Suprapubic skin (tissue), 4 donors: ENCODE measurements at places on chromosomes 16 and 17. TPM values are rescaled to one million over a fixed set of nuclear protein-coding genes. Genes with fewer than 3 reads are reported as not detected.

DNA sequence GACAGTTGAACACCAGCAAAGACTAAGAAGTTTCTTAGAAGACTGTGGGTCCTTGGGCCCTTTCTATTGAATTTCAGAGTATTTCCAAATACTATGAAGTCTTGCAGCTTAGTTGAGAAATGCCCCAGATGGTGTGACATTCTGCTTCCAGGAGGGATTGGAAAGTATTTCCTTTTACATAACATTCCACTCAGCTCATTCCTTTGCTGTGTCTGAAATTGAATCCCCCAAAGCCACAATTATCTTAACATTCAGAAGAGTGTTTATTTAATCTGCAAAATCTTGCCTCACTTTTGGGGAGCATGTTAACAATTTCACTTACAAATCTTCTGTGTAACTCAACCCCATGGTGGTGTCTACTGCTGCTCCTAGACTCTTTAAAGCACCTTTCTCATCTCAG lies 307.7 kb downstream of the WWOX start:
- no peak for DNase-seq

DNA sequence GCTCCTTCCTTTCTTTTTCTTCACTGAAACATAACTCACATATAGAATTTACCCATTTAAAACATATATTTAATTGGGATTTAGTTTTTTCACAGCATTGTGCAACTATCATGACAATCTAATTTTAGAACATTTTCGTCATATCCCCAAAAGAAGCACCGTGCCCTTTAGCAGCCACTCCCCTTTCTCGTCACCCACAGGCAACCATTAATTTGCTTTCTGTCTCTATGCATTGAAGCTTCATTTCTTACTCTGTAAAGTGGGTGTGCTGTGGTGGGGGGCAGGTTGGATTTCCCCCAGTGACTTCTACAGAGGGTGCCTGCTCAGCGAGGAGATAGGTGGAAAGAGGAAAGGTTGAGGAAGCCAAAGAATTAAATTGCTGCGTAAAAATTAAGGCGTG lies 35.8 kb downstream of the MRC2 start:
- DNase-seq, result no peak

DNA sequence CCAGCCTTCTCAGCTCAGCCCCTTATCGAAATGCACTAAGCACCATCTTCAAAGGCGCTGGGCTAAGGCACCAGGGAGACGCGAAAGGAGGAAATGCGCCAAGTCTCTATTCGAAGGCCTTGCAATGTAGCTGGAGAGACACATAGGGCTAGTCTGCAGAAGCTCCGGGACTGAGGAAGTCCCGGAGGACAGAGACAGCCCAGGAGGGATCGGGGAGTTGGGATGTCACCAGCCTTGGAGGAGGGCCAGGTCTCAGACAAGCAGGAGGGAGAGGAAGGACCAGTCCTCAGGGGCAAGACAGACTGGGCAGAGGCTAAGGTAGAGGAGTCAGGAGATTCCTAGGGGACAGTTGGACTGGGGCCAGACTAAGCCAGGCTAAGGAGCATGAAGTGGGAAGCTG lies 8.5 kb downstream of the C17orf100 start:
- DNase-seq, result no peak

DNA sequence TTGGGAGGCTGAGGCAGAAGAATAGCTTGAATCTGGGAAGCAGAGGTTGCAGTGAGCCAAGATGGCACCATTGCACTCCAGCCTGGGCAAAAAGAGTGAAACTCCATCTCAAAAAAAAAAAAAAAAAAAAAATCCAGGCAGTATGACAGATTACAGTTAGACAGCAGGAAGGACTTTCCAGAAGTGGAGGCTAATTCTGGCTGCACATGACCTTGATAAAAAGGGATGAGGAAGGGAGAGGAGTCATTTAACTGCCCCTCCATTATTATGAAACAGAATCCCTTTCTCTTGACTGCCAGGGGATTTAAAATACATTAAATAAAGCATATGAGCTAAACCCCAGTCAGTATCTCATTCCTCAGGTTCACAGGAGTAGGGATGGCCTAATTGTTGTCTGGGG lies 1.8 kb upstream of the ARHGAP23 start:
- no peak for DNase-seq

DNA sequence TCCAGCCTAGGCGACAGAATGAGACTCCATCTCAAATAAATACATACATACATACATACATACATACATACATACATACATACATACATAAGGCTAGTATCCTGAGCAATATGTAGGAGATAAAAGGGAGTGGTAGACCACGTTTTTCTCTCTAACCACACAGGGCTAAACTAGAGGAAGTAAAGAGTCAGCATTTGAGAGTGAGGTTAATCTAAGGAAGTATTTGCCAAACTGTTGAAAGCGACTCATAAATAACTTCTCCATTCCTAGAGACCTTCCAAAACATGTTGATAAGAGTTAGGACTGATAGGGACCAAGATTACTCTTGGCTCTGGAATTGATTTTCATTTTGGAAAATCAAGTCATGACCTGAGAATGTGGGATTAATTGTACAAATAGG lies 68.9 kb downstream of the NEUROD2 start:
- DNase-seq, result no peak

DNA sequence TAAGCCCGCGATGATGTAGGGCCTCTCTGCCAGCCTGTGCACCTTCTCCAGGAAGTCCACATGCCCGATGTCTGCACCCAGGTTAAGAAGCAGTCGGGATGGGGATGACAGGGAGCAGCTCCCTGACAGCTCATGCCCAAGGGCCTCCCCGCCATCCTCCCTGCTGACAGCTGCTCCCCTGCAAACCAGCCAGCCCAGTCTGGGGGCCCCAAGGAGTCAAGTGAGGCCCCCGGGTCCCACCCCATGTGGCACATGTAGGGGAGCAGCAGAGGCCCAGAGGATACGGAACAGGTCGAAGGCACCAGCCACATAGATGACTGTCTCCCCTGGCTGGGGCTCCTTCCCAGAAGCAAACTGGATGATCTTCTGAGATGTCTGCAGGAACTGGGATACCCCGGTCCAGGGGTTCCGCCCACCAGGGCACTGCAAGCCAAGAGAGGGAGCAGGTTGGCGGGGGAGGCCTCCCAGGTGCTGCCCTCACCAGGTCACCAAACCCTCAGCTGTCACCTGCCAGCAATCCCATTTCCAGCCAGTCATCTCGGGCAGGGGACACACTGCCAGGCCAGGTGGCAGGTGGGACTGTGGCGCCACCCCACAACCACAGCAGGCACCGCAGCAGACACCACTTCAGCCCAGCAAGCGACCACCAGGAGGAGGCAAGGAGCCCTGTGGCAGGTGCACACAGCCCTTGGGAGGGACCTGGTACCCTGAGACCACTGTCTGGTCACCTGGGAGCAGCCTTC lies 4.6 kb downstream of the PCYT2 start:
- DNase-seq, result no peak

GRCh38 chr17:27651411-27652345 lies 20.7 kb downstream of the LGALS9 start:
- no peak for DNase-seq

GRCh38 chr17:31453896-31454295 lies 62.4 kb downstream of the RAB11FIP4 start:
- DNase-seq, result no peak

- DNase-seq, result no peak
Observed at GRCh38 chr16:20075243-20075642, 1.6 kb upstream of the GPR139 start.

DNA sequence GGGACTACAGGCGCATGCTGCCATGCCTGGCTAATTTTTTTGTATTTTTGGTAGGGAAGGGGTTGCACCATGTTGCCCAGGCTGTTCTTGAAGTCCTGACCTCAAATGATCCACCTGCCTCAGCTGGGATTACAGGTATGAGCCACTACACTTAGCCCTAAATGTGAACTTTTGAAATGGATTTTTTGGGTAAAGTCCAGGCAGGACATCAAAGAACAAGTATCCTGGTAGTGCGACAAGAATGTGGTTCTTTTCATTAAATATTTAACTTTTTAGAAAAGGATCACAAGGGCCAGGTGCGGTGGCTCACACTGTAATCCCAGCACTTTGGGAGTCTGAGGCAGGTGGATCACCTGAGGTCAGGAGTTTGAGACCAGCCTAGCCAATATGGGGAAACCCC lies 15.3 kb upstream of the NBR1 start:
- DNase-seq, result no peak

DNA sequence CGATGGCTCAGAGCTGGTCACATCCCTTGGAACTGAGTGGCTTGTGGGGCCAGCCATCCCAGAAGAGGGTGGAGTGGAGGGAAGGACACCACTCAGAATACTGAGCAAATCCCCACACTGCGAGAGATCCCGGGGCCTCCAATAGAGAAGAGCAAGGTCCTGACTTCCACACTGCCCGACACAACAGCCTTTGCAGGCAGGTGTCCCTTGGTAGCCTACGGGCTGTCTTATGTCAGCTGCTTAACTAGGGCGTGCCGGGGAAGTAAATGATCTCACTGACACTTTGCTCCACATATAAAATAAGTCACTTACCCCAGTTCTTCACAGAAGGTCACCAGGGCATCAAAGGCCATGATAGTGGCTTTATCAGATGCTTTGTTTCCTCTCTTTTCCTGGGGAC lies 16.1 kb downstream of the RECQL5 start:
- no peak for DNase-seq

DNA sequence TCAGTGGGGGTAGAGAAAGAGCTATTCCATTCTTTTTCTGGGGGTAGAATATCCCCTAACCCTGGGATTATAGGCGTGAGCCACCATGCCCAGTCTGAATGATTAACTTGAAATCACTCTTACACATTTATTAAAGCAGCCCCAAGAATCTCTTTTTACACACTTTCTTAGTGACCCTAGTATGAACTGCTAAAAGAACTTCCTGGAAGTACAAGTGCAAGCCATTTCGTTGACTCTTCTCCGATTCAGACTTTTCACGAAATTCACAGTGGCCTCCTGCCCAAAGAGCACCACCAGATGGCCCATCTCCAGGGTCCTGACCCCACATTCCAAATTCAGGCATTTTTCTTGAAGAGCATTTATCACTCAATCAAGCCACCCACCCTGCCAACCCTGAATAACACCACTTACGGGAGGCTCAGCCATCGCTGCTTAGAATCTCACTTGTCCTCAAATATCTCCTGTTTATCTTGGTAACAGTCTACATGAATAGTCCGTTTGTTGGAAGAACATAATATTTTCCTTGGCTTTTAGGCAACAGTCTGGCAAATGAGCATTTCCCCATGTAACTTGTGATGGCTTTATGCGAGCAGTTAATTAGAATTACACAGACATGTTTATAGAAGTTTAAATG lies 28.0 kb downstream of the ZNF423 start:
- DNase-seq, result no peak

DNA sequence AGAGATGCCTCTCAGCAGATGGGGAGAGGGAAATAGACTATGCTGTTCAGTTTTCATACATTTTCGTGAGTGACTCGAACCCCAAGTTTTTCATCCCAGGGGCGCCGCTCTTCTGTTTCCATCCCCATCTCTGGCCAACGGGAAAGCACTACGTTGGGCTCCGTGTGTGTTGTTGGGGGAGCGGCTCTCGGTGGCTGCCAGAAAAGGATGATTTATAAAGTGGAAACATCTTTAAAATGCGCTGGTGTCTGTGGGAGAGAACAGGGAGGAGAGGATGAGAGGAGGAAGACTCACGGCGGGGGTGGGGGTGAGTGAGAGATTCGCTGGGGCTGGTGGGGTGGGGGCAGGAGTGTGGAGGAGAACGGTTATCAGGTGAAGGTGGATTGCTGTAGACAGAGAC lies 5.8 kb downstream of the TBX4 start:
- no peak for DNase-seq

GRCh38 chr16:10408824-10409381 lies 23.0 kb downstream of the ATF7IP2 start:
- no peak for DNase-seq

DNA sequence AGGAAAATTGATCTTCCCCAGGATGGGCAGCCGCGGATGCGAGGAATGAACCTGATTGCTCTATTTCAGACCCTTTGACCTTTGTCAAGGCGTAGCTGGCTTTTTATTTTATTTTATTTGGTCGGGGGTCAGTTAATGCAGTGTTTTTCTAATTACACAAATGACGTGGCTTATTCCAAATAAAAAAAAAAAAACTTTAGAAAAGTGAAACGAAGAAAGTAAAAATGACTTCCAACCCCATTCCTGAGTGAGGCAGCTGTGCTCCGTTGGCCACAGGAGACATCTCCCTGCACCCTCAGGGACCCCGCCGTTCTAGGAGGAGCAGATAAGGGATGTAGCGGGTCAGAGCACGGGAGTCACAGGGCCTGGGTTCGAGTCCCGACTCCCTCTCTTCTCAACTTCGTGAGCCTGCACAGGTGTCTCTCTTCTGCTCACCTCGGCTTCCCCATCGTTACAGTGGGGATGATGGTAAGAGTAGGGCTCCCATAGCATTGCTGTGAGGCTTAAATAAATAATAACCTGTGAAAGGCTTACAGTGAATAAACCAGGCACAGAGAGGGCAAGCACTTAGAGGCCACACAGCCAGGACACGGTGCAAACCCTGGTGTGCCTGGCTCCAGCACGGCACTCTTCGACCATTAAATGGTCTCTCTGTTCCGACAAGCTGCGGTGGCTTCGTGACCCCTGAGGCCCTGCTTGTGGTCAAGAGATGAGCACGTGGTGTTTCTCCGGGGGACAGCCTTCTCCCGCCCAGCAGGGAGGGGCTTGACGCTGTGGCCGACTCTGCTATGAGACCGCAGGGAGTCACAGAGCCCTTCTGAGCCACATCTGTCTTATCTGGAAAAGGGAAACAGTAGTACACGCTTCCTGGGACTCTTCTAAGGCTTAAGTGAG lies 10.2 kb downstream of the FOXF1 start:
- DNase-seq, result no peak

DNA sequence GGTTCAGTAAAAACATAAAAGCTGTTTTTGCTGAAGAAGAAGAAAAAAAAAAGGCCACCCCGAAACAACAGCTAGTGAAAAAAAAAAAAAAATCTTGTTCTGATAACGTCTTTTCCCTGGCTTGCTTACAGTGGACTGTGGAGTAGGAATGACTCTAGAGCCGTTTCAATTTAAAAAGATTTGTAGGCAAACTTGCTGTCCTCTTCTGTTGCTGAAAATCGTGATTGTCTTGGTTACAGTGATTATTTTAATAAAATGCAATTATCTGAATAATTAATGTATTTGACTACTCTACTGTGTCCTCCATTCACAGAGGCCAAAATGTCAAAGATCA lies 190.6 kb upstream of the TBX2 start:
- no peak for DNase-seq

DNA sequence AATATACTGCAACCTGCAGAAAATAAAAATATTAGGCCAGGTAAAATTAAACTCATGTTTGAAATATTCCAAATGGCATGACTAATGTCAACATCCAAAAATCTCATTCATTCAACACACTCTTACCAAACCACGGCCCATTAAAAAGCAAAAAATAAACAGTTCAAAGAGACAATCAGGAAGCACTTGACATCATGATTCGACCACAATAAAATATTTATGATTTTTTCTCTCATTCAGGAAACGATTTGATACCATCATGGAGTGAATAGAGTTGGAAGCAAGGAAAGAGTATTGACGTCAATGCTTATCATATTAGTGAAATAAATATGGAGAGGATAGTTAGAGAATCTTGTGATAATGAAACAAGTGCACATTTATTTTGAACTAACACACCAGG lies 354.1 kb downstream of the KCNJ2 start:
- DNase-seq, result no peak

- DNase-seq, result no peak
Observed at GRCh38 chr16:54143934-54144571, 142.5 kb downstream of the IRX3 start.

Gene TMEM88
- total RNA-seq, result 7.6 TPM

Gene CCL1
- not detected for total RNA-seq

Gene KLHDC4
- total RNA-seq, result 104 TPM

Gene SEC14L5
- total RNA-seq, result 1.8 TPM

Gene TBC1D3E
- total RNA-seq, result not detected

Gene WNT3
- total RNA-seq, result 73.2 TPM

Gene MVP
- total RNA-seq, result 60.6 TPM

Gene ACSM2A
- not detected for total RNA-seq
